Fibroblast of lung (primary cell): ENCODE measurements at places on chromosomes 2 and 18.

- no peak for DNase-seq
Measured at GRCh38 chr18:35470435-35470834, 27.3 kb downstream of the INO80C start.

DNA sequence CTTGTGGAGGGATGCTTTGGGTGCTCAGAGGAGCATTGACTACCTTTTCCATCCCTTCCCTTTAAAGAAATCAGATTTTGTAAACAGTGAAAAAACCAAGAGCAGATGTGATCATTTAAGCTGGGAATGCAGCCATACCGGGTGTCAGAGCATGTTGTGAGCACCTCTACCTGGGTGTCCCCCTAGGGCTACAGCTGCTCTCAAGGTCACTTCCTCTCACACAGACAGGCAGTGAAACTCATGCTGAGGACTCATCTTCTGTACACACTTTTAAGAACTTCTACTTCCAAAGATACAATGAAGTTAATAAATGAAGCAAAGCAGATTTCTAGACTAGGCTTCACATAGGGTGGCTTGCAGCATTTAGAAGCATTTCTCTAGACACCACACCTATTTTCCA lies 48.4 kb upstream of the FRZB start:
- no peak for DNase-seq

DNA sequence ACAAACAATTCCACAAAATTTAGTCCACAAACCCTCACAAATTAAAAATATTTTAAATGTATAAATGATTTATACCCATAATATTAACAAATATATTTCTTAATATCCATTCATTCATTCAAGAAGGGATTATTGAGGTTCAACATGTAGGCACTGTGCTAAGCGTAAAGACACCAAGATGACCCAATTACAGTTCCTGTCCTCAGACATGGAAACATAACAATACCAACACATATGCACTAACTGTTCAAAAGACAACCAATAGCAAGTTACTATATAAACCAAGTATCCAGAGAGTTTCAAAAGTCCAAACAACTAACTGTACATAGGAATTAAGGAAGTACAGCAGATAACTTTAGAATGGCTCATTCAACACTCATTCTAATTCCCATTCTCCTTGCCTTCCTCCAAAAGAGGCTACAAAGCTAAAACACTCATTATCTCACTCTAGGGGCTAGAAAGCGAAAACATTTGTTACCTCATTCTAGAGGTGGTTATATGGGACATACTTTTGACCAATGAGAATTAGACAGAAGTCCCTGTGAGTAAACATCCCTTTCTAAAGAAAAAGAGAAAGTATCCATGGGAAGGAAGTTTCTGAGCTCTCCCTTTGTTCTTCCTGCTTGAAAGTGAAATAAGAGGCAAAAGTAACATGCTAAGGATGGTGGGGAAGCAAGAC lies 292.4 kb downstream of the ZEB2 start:
- no peak for DNase-seq

DNA sequence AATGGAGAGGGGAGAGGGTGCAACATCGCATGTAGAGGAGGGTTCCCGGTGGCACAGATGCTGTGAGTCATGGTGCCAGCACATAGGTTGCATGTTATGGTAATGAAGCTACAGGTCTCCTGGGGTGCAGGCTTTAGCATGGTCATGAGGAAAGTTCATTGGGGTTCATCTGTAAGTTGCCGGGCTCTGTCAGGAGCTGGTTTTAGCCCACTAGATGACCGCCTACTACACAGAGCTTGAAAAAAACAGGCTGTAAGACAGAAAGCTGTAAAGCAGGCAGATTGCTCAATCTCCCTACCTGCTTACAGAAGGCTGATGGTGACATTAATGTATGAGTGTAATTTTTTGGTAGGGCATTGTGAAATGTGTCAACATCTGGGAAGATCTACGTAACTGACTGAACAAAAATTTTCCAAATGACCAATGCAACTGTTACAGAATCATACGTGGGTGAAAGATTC lies 23.9 kb downstream of the DYSF start:
- no peak for DNase-seq

- no peak for DNase-seq
Measured at GRCh38 chr2:128380961-128381938, 62.6 kb upstream of the HS6ST1 start.

GRCh38 chr2:38835990-38836389 lies 39.7 kb downstream of the DHX57 start:
- no peak for DNase-seq

DNA sequence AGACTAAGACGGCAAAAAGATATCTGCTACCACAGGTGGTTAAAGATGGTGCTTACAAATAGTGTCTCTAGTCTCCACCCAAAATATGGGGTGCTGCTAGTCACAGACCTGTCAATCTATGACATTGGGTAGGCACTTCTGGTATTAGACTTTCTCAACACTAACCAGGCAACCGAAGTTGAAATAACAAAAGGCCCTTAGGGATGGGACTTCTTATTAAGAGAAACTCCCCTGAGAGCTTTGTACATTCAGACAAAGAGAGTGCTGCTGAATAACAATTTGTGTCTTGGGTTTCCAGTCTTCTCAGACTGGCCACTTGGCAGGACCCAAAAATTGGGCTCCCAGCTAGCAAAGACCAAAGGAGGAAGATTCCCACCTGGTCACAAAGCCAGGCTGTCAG lies 310.0 kb downstream of the CNTNAP5 start:
- DNase-seq, result no peak

DNA sequence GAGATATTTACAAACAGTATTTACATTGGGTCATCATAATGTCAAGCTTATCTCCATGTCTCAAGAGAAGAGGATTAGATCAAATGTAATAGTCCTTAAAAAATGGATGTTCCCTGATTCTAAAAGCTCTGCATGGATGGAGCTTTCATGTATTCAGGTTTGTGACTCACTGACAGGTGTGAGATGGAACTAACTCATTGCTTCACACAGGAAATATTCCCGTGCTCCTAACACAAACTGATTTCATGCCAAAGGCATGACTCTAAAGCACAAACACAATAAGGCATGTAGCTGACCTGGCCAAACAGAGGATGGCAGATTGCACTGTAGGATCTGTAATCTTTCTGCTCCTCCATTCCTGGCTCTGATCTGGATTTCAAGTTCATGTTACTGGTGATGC lies 110.0 kb downstream of the ALK start:
- DNase-seq, result no peak

GRCh38 chr2:157418239-157418641 lies 25.6 kb downstream of the CYTIP start:
- no peak for DNase-seq

DNA sequence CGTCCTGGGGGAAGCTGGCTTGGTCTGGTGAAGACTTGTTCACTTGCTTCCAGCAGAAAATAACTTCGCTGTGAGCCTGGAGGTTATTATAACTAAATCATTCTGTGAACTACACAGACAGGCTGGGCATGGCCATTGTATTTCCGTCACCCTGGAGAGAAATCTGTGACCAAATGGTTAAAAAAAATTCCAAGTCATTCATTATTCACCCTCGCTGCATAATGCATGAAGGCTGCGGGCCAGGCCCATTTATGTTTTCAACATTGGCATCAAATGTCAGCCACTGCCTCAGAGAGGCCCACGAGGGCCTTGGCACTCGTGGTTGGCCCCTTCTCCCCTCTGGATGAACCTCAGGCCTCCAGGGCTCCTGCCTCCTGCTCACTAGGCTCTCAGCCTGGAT lies 57.7 kb downstream of the RRM2 start:
- DNase-seq, result no peak

DNA sequence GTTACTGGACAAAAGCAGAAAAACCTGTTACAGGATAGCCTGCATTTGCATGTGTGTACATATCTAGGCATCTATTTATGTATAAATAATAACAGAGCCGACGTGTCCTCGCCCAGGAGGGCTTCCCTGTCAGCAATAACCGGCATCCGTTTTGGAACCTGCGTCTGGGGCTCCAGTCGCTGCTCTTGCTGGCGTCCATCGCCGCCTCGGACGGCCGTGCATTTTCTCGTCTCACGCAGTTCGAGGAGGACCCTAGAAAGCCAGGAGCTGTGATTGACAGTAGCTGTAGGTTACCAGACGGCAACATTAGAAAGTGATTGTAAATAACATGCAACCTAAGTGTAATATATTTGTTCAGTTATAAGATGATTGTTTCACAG lies 132.6 kb downstream of the NFATC1 start:
- no peak for DNase-seq

- no peak for DNase-seq
Measured at GRCh38 chr18:35114305-35114704, 73.1 kb downstream of the MAPRE2 start.

GRCh38 chr18:44767807-44768206 lies 87.1 kb downstream of the SETBP1 start:
- no peak for DNase-seq

- no peak for DNase-seq
Measured at GRCh38 chr18:35578481-35578880, 3.1 kb upstream of the GALNT1 start.

DNA sequence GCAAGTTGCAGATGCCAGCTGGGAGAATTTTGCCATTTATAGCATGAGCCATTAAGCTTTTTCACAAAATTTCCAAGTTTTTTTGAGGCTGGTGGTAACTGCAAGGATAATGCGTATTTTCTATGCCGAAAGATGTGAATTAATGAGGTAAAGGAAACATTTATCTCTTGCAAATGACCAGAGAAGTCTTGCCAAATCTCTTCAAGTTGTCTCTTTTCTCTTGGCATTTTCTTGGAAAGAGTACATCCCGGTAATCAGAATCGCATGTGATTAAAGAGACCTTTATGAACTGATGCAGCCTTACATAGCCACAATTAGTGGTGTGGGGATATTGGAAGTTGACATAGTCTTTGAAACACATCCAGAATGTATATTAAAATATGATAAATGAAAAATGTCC lies 136.5 kb upstream of the MMADHC start:
- DNase-seq, result no peak

DNA sequence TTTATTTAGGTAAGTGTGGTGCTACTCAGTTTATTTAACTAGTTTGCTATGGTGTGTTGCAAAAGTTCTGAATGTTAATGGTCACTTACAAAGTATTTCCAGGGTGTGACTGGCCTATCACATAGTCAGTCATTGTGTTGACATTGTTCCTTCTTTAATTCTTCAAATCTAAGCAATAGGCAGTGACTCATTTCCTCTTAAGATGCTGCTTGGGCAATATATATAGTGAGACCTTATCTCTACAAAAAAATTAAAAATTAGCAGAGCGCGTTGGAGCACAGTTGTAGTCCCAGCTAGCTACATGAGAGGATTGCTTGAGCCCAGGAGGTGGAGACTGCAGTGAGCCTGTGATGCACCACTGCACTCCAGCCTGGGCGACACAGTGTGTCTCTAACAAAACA lies 5.8 kb upstream of the CCDC88A start:
- DNase-seq, result peak; percentile 96

DNA sequence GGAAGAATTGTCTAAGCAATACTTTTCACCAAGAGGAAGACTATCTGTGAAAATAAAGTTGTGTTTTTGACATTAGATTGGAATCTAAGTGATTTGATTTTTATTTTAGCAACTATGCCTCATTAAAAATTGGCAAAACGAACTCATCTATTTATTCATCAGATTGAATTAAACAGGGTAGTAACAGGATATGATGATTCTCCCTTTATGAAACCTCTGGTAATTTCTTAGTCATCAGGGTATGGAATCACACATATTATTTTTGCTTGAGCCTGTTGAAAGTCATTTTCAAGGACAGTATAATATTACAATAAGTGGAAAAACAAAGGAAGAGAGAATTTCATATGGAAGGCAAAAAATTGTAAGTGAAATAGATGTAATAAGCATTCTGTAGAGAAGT lies 22.0 kb downstream of the ZNF804A start:
- peak; percentile 45 for DNase-seq

GRCh38 chr2:144230448-144231085 lies 289.4 kb downstream of the ZEB2 start:
- DNase-seq, result peak; percentile 75

DNA sequence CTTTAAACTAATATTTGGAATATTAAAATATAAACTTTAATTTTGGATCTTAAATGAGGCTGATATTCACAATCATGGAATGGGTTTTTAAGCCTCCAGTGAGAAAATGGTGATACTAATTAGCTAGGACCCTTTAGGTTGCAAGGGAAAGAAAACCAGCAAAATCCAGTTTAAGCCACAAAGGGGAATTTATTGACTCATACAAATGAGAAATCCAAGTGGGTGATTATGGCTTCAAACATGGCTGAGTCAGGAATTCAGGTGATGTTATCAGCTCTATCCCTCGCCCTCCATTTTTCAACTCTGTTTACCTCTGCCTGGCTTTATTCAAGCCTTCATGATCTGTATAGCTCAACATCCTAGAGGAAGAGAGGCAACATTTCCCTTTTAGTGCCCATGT lies 75.3 kb upstream of the DLX2 start:
- DNase-seq, result no peak

DNA sequence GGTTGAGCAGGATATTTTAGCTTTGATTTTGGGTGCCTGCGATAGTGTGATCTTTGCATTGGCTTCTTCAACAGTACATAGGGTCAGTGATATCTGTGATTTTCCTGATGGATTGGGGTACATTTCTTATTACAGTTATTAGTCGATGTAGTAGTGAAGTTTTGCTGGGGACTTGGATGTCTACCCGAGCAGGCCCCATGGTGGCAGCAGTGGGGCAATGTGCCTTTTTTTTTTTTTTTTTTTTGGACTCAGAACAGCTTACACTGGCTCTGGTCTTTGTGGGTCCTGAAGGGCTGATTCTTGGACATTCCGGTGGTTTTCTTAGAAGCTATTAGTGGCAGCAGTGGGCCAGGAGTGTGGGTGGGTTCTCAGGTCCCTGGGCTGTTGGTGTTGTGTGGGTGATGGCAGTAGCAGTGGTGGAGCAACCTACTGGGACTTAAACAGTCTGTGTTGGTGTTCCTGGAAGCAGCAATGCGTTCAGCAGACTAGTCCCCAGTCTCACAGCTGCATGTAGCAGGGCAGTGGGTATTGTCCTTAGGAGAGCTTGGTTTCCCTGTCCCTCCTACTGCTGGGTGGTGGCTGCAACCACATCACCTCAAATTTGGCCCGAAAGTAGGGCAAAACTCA lies 53.7 kb upstream of the SLC4A10 start:
- no peak for DNase-seq

- peak; percentile 54 for DNase-seq
Measured at GRCh38 chr2:189164746-189165145, 14.8 kb downstream of the COL5A2 start.

DNA sequence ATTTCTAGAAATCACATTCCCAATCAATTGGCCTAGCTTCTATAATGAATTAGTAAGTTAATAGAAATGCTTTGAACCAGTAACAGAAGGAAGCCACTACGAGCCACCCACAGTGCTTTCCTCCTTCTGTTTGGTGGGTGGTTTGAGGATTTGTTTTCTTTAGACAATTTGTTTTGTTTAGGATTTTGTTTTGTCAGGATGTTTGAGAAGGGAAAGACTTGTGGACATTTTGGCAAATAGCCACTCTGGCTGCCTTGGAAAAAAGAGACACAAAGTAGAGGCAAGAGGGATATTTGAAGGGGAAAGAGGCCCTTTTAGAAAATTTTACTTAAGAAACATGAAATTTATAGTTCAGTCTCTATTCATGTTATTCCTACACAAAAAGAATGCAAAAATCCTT lies 47.7 kb downstream of the TANK start:
- no peak for DNase-seq

GRCh38 chr18:67265464-67266245 lies 250.9 kb downstream of the DSEL start:
- DNase-seq, result peak; percentile 94
